ENCODE measurements at places on chromosomes 11 and 22.

- DNase-seq, result no peak
Observed at GRCh38 chr11:7981619-7982157, 5.4 kb upstream of the EIF3F start.

DNA sequence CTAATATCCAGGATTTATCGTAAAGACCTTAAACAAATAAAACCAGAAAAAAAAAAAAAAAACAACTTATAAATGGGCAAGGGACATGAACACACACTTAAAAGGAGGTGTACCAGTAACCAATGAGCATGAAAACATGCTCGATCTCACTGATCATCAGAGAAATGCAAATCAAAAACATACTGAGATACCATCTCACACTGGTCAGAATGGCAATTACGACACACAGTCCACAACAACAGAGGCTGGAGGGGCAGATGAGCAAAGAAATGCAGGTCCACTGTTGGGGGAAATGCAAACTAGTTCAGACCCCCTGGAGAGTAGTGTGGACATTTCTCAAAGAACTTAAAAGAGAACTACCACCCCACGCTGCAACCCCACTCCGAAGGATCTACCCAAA lies 13.2 kb downstream of the RGL4 start:
- no peak for DNase-seq

DNA sequence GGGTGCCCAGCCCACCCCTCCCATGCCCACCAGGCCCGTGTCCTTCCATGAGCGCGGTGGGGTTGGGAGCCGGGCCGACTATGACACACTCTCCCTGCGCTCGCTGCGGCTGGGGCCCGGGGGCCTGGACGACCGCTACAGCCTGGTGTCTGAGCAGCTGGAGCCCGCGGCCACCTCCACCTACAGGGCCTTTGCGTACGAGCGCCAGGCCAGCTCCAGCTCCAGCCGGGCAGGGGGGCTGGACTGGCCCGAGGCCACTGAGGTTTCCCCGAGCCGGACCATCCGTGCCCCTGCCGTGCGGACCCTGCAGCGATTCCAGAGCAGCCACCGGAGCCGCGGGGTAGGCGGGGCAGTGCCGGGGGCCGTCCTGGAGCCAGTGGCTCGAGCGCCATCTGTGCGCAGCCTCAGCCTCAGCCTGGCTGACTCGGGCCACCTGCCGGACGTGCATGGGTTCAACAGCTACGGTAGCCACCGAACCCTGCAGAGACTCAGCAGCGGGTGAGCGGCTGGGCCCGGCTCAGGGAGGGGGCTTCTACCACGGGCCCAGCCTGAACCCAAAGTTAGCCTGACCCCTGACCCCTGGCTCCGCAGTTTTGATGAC lies 3.0 kb downstream of the PKP3 start:
- no peak for DNase-seq

- DNase-seq, result peak; percentile 40
Observed at GRCh38 chr11:13210424-13210823, 67.2 kb upstream of the BMAL1 start.

- no peak for DNase-seq
Observed at GRCh38 chr11:45156201-45156600, 9.8 kb downstream of the PRDM11 start.

- DNase-seq, result no peak
Observed at GRCh38 chr11:127037596-127037995, 37.0 kb upstream of the KIRREL3 start.

- DNase-seq, result no peak
Observed at GRCh38 chr11:11141065-11141464, 212.0 kb downstream of the CSNK2A3 start.

DNA sequence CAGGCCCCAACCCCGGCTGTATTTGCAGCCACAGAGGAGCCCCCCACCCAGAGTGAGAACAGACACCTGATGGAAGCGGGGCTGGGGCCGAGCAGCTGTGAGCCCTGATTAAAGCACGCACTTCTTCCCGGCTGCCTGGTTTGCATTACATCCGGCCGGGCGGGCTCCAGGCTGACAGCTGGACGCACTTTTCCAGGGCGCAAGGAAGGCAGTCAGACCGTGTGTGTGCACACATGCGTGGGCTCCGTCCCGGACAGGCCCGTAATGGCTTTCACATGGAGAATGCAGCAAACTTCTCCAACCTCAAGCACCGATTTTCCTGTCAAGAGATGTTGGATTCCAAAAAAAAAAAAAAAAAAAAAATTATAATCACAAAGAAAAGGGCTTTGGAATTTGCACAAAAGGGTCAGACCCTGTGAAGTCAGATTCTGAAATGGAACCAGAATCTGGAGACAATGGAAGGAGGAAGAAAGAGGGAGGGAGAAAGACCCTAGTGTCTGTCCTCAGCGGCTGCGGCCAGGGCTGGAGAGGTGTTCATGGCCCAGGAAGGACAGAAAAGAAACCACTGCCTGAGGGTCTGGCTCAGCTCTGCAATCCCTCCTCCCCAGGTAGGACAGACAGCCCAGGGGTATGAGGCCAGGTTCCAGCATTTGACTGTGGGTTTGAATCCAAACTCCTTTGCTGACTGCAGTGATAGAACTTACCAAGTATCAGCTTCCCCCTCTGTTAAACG lies 365.5 kb downstream of the MN1 start:
- no peak for DNase-seq

DNA sequence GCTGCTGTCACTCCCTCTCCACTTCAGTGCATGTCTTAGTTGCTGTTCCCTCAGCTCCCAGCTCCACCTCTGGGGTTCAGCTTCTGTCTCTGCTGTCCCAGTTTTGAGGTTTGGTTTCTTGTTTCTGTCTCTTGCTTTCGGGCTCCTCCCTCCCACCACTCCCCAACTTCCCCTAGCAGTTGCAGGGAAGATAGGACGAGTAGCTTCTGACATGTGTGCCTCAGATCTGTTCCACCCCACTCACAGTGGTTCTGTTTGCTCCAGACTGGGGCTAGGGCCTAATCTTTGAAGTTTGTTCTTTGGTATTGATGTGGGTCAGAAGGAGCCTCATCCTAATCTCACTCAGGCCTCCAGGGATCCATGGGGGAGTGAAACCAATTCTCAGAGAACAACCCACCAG lies 2.6 kb upstream of the RRM1 start:
- no peak for DNase-seq

- no peak for DNase-seq
Observed at GRCh38 chr22:22866381-22867111, 21.1 kb upstream of the IGLL5 start.

- DNase-seq, result no peak
Observed at GRCh38 chr11:5809905-5810795, 1.4 kb downstream of the OR52N2 start.

GRCh38 chr11:113137713-113138529 lies 176.5 kb upstream of the TTC12 start:
- peak; percentile 72 for DNase-seq

- no peak for DNase-seq
Observed at GRCh38 chr11:70862093-70862492, 390.3 kb downstream of the SHANK2 start.

GRCh38 chr11:134569195-134569594 lies 157.2 kb upstream of the B3GAT1 start:
- DNase-seq, result no peak

DNA sequence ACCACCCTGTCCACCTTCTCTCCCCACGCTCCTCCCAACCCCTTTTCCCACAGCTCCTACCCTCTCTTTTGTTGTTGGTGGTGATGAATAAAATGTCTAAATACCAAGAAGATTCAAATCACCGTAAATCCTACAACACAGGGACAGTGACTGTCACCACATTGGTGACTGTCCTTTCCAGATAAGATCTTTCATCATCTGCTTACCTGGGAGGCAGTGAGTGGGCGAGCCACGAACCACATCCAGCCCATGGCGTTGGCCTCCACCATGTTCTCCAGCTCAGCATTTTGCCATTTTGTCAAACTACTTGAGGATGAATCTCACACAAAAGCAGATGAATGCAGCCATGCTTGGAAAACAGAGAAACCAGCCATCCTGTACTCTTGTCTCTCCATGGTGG lies 6.7 kb upstream of the CYTH4 start:
- DNase-seq, result no peak

DNA sequence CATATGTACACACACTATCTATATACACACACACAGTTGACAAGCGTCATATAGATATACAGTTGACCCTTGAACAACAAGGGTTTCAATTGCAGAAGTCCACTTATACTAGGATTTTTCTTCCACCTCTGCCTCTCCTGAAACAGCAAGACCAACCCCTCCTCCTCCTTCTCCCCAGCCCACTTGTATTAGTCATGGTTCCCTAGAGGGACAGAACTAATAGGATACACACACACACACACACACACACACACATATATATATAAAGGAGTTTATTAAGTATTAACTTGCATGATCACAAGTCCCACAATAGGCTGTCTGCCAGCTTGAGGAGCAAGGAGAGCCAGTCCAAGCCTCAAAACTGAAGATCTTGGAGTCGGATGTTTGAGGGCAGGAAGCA lies 92.9 kb downstream of the DHCR7 start:
- DNase-seq, result no peak

DNA sequence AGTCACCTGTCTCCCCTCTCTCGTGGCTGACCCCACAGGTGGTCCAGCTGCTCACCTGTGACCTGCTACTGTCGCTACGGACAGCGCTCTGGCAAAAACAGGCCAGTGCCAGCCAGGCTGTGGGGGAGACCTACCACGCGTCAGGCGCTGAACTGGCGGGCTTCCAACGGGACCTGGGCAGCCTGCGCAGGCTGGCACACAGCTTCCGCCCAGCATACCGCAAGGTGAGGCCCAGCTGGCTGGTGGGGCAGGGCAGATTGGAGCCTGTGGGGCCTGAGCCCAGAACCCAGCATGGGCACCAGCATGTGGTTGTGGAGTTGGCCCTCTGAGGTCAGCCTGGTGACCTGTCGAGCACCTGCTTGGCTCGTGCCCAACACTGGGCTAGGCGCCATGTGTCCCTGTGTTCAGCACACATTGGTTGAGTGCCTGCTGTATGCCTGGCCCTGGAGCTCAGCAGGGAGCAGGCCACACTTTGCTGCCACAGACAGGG lies 11.9 kb downstream of the SHISA8 start:
- no peak for DNase-seq

GRCh38 chr11:58830673-58831301 lies 13.7 kb downstream of the GLYATL2 start:
- DNase-seq, result no peak

GRCh38 chr22:46618667-46619066 lies 1.5 kb upstream of the GRAMD4 start:
- DNase-seq, result no peak

GRCh38 chr11:64778223-64778472 lies 194 bp downstream of the SF1 start:
- no peak for DNase-seq

DNA sequence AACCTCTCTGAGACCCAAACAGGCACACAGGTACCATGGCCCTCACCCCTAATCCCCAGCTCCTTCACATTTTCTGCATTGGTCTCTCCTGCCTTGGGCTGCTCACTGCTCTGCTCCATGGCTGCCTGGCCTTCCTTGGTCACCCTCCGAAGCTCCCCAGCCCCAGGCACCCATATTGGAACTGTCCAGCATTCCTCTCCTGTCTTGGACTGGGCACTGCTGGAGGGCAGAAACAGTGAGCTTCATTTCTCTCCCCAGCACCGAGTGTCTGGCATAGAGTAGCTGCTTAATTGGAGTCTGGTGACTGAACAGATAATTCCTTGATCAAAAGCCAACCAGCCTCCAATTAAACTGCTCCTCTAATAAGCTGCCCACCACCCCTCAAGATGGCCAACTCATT lies 13.2 kb downstream of the PLEKHA7 start:
- DNase-seq, result no peak

GRCh38 chr22:25057013-25057881 lies 104.7 kb downstream of the KIAA1671 start:
- no peak for DNase-seq

DNA sequence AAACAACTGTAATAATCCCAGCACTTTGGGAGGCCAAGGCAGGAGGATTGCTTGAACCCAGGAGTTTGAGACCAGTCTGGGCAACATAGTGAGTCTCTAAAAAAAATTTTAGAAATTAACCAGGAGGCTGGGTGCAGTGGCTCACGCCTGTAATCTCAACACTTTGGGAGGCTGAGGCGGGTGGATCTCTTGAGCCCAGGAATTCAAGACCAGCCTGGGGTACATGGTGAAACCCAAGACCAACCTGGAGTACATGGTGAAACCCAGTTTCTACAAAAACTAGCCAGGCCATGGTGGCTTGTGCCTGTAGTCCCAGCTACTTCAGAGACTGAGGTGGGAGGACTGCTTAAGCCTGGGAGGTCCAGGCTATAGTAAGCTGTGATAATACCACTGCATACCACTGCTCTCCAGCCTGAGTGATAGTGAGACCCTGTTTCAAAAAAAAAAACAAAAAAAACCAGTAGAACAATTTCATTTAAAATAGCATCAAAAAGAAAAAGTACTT lies 11.2 kb downstream of the PI4KA start:
- no peak for DNase-seq

- DNase-seq, result peak; percentile 53
Observed at GRCh38 chr11:111736181-111736590, 30.0 kb downstream of the PPP2R1B start.

- DNase-seq, result no peak
Observed at GRCh38 chr11:36333468-36333867, 37.4 kb downstream of the PRR5L start.

GRCh38 chr22:31098632-31099110 lies 8.7 kb downstream of the SELENOM start:
- DNase-seq, result no peak

DNA sequence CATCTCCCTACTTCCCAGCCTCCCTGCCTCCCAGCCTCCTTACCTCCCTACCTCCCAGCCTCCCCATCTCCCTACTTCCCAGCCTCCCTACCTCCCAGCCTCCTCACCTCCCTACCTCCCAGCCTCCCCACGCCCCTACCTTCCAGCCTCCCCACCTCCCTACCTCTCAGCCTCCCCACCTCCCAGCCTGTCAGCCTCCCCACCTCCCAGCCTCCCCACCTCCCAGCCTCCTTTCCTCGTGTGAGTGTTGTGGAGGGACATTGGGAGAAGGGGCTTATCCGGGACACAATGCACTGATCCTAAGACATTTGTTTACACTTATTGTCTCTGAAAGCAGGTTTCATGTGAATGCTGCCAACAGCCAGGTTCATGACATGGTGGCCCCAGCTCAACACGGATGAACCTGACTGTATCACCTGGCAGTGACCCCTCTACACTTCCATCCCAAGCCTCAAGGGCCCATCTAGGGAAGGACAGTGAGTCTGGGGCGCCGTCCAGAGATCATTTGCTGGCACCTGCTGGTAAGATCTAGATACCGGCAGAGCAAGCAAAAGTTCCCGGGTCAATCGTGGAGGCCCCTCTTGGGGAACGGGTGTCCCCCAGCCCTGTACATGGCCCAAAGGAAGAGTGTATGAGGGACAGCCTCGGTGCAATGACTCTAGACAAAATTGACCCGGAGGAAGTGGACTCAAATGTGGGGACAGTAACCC lies 34.5 kb upstream of the TH start:
- DNase-seq, result no peak

DNA sequence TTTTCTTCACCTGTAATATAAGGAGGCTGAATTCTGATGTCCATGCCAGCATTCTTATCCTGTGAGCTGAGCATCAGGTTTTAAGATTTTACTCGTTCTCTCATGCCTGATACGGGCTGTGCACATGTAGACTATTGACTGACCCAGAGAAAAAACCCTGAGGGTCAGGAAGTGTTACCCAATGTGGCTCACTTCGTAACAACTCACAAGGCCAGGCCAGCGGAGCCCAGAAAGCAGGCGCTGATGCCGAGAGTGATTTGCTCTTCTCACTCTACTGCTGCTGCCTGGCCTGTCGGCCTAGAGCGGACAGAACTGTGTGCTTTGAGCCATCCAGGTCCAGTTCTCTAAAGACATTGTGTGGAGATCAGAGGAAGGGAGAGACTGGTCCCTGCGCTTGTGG lies 10.8 kb downstream of the THYN1 start:
- DNase-seq, result no peak

All from globus pallidus (tissue), 1 donor.